ENCODE measurements at places on chromosomes 2 and 18. TPM values are rescaled to one million over a fixed set of nuclear protein-coding genes. Genes with fewer than 3 reads are reported as not detected.

DNA sequence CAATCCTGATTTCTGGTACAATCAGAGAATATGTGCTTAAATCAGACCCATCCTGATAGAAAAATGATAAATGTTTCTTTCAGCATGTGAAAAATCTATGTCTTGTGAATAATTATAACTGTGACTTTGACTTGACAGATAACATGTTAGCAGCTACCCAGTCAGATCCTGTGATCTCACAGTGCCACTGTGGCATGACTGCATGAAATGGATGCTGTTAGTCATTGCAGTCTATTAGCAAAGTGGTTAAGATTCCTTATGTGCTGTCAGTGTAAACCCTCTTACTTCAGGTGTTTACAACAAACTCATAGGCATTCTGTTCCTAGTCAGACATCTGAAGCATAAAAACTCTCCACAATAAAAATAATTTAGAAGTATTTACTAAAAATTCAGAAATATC lies 244.6 kb upstream of the RND3 start:
- no peaks in the 10 kb centered on the region for H3K27me3 ChIP-seq
- no peak overlapping the region for H3K4me3 ChIP-seq
- no peaks in the 10 kb centered on the region for H3K36me3 ChIP-seq
- H3K4me1 ChIP-seq = no peaks in the 10 kb centered on the region
- no peak overlapping the region for H3K27ac ChIP-seq

GRCh38 chr18:3427944-3428343 lies 22.0 kb upstream of the TGIF1 start:
- H3K4me3 ChIP-seq = no peak overlapping the region
- no peaks in the 10 kb centered on the region for H3K4me1 ChIP-seq
- H3K27me3 ChIP-seq = no peaks in the 10 kb centered on the region

- H3K4me3 ChIP-seq = no peak overlapping the region
- peaks cover 17% of the 10 kb centered on the region for H3K4me1 ChIP-seq
- peak overlapping the region; percentile 88 for H3K27ac ChIP-seq
- no peaks in the 10 kb centered on the region for H3K36me3 ChIP-seq
- DNase-seq = peak; percentile 21
Measured at GRCh38 chr2:226478109-226478809, 321.4 kb downstream of the IRS1 start.

DNA sequence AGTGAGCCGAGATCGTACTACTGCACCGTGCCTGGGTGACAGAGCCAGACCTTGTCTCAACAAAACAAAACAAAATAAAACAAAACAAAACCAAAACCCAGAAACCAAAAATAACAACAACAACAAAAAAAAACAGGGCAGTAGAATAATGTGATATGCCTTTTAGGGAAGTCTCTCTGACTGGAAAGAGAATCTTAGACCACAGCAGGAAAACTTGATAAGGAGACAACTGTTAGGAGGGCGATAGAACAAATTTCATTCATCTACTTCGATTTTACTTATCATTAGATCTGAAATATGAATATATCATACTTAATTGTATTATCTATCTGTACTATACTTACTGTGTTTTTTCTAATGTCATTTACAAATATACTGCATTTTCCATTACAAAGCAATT lies 109.0 kb upstream of the CNTNAP5 start:
- DNase-seq = no peak
- H3K27ac ChIP-seq = no peak overlapping the region
- H3K4me3 ChIP-seq = no peak overlapping the region
- no peaks in the 10 kb centered on the region for H3K36me3 ChIP-seq
- no peaks in the 10 kb centered on the region for H3K27me3 ChIP-seq

DNA sequence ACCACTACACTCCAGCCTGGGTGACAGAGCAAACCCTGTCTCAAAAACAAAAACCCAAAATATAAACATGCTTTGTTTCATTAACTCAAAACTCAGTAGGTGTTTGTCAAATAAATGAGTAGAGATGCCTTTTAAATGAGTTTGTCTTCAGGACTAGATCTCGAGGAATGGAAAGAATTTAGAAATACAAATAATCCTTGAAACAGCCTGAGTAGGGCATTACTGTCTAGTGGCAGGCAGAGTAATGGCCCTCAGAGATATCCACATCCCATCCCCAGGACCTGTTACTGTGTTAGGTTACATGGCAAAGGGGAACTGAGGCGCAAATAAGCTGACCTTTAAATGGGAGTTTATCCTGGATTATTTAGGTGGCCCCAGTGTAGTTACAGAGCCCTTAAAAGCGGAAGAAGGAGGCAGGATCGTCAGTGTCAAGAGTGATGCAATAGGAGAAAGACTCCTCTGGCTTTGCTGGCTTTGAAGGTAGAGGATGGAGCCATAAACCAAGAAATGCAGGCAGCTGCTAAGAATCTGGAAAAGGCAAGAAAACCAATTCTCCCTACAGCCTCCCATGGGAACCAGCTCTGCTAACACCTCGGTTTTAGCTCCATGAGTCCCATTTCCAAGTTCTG lies 63.0 kb downstream of the CABLES1 start:
- H3K36me3 ChIP-seq = no peaks in the 10 kb centered on the region
- DNase-seq = no peak
- no peak overlapping the region for H3K4me3 ChIP-seq
- no peaks in the 10 kb centered on the region for H3K27me3 ChIP-seq
- no peak overlapping the region for H3K27ac ChIP-seq

- no peaks in the 10 kb centered on the region for H3K4me1 ChIP-seq
- H3K27ac ChIP-seq = no peak overlapping the region
- no peak for DNase-seq
- no peak overlapping the region for H3K4me3 ChIP-seq
- H3K27me3 ChIP-seq = no peaks in the 10 kb centered on the region
Measured at GRCh38 chr2:181036848-181037603, 56.6 kb downstream of the UBE2E3 start.

- H3K36me3 ChIP-seq = no peaks in the 10 kb centered on the region
- peak overlapping the region; percentile 14 for H3K4me3 ChIP-seq
- peaks cover 47% of the 10 kb centered on the region for H3K4me1 ChIP-seq
- no peaks in the 10 kb centered on the region for H3K27me3 ChIP-seq
Measured at GRCh38 chr2:170530284-170530745, 184.8 kb upstream of the SP5 start.

DNA sequence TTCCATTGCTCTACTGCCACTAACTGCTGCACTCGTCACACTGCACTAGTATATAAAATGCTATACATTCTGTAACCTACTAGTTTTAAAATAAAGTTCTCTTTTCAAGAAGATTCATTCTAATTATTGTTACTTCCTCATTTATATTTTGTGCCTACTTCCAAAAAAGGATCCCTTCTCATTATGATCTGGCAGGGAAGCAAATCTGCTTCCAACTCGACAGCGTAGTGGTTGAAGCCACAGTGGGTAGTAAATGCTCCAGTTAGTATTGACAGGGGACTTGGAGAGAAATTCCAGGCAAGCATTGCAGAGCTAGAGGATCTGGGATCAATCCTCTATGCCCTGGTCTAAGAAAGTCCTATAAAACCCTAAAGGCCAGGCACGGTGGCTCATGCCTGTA lies 53.3 kb upstream of the AP1S3 start:
- H3K27me3 ChIP-seq = no peaks in the 10 kb centered on the region
- DNase-seq = no peak
- no peak overlapping the region for H3K4me3 ChIP-seq
- H3K27ac ChIP-seq = no peak overlapping the region

DNA sequence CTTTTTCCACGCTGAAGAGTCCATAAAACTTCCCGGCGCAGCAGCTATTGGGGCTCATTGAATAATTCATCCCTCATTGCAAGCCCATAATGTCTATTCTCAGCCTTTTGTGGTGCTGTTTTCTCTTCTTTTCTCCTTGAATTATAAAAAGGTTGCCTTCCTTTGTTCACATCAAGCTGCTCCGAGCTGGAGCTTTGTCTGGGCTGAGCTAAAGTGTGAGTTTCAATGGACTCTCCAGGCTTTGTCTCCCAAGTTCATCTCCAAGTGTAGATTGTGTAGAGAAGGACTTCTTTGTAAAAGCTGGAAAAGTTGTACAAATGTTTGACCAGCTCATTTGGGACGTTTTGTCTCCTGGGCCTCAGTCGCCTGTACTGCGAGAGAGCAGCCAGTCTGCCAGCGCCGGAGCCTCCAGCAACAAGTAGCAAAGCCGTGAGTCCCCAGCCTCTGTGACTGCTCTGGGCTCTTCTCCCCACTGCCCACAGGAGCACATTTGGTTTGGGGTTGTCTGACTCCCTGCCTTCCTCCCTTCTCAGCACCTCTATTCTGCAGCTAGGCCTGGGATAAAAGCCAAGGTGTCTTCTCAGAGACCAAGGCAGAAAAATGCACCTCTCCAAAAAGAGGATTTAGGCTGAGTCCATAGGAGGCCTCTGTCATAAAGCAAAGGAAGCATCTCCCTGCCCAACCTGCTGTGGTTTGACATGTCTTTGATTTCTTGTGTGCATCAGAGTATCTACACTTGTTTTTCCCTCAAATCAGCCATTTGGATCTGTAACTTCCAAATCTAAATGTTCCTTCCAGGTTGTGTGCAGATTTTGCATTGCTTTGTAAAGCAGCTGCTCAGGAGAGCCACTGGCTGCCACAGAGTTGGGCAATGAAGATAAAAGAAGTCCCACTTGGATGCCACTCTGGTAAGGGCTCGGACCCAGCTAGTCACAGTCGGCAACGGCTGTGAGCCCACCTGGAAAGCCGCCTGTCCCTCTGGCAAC lies 6.4 kb downstream of the PAX3 start:
- H3K4me1 ChIP-seq = peaks cover 19% of the 10 kb centered on the region
- DNase-seq = no peak
- H3K36me3 ChIP-seq = no peaks in the 10 kb centered on the region
- H3K4me3 ChIP-seq = no peak overlapping the region

DNA sequence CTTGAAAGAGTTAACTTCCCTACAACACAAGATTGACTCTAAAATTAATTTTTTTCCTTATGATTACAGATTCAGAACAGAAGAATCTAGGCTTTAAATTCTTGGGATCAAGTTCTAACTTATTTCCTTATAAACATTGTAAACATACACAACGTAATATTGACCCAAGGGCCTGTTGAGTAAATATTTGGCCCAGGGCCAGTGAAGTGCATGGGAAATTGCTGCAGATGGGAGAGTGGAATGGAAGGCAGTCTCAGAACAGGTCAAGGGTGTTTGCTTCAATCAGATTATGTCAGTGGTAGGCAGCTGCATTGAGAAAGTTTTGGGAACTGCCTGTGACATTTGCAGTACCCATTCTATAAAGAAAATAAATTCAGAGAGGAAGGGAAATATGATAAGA lies 137.6 kb downstream of the MYO1B start:
- no peaks in the 10 kb centered on the region for H3K27me3 ChIP-seq
- H3K4me1 ChIP-seq = peaks cover 16% of the 10 kb centered on the region
- DNase-seq = no peak
- H3K27ac ChIP-seq = no peak overlapping the region
- H3K36me3 ChIP-seq = no peaks in the 10 kb centered on the region

DNA sequence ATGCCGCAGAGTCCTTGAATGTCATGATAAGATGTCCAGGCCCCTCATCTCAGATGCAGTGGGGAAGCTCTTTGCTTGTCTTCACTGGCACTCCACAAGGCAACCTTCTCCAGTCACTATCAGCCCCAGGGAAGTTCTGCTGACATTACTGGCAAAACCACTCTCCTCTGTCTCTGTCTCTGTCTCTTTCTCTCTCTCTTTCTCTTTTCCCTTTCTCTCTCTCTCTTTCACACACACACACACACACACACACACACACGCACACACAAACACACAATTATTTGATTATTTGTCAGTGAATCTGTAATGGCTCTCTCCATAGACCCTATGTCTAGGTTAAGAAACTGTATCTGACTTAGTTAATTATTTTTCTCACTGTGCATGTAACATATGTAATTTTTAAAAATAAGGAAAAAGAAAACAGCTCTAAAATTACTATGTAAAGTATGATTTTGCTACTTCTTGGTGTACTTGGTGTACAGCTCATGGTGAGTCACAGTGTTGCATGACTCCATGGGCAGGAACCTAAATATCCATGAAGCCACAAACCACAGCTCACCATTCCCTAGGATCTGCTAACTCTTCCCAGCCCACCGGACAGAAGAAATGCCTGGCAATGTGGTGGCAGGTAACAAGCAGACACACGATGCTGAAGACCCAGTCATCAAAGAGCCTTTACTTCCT lies 594.9 kb upstream of the ID2 start:
- no peaks in the 10 kb centered on the region for H3K4me1 ChIP-seq
- no peak for DNase-seq
- H3K27ac ChIP-seq = no peak overlapping the region
- H3K27me3 ChIP-seq = no peaks in the 10 kb centered on the region

DNA sequence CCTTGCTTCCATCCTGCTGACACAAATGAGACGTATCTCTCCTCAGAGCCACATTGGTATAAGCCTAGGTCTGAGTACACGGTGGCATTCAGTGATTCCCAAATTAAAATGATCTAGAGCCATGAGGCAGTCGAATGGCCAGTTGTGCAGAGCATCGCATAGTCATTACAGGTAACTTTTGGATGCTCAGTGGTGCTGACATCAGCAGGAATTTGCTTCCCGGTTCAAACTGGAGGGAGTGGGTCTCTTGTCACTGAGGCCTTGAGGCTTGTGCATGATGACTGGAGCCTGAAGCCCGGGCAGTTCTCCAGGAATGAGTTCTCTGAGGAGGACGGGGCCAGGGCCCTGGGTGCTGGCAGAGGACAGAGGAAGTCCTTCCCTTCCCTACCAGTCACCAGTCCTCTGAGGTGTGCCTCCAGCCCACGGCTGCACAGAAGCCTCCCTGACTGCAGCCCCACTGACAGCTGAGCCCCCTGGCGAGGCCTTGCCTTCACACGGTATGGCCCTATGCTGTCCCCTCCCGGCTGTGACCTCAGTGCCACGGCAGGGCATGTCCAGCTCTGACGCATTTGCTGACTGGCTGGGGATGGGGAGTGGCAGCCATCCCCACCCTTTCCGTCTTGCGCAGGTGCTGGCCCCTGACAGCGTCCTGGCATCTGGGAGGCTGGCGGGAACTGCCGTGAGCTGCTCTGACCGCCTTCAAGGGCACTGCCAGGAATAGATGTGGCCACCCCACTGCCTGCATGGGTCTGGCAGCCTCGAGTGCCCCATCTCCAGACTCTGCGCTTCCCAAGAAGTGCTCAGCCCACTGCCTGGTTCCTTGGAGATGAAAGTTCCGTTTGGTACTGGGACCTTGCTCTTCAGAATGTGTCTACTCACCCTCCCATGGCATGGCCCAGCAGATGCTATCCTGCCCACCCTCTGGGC lies 117.4 kb downstream of the CELF4 start:
- H3K27ac ChIP-seq = no peak overlapping the region
- no peak overlapping the region for H3K4me3 ChIP-seq
- H3K27me3 ChIP-seq = no peaks in the 10 kb centered on the region

- no peak overlapping the region for H3K4me3 ChIP-seq
- H3K27me3 ChIP-seq = no peaks in the 10 kb centered on the region
- no peaks in the 10 kb centered on the region for H3K36me3 ChIP-seq
- H3K4me1 ChIP-seq = peaks cover 4% of the 10 kb centered on the region
- H3K27ac ChIP-seq = no peak overlapping the region
Measured at GRCh38 chr2:212957624-212958023, 193.8 kb downstream of the IKZF2 start.

Gene CHRNG
- total RNA-seq = not detected

Gene ATP8B1
- total RNA-seq = 68.7 TPM

Gene SLC14A1
- total RNA-seq = 76.3 TPM

Gene NEURL3
- not detected for total RNA-seq

Gene PECR
- total RNA-seq = 7.3 TPM
